ENCODE measurements at places on chromosomes 7 and 10. TPM values are rescaled to one million over a fixed set of nuclear protein-coding genes. Genes with fewer than 3 reads are reported as not detected.

GPR15LG gene
- polyA plus RNA-seq = 0.76 TPM

CLDN4 gene
- polyA plus RNA-seq = 68.7 TPM

NPC1L1 gene
- 2.5 TPM for polyA plus RNA-seq

CLCN1 gene
- 0.10 TPM for polyA plus RNA-seq
